ENCODE measurements at places on chromosomes 3 and 15. TPM values are rescaled to one million over a fixed set of nuclear protein-coding genes. Genes with fewer than 3 reads are reported as not detected.

GRCh38 chr3:54243056-54243931, 120.9 kb downstream of the CACNA2D3 start:
- no peak overlapping the region for H3K27ac ChIP-seq
- H3K27me3 ChIP-seq, result no peaks in the 10 kb centered on the region
- no peak for DNase-seq
- H3K4me3 ChIP-seq, result no peak overlapping the region

PRSS50 gene
- total RNA-seq, result not detected

DNA sequence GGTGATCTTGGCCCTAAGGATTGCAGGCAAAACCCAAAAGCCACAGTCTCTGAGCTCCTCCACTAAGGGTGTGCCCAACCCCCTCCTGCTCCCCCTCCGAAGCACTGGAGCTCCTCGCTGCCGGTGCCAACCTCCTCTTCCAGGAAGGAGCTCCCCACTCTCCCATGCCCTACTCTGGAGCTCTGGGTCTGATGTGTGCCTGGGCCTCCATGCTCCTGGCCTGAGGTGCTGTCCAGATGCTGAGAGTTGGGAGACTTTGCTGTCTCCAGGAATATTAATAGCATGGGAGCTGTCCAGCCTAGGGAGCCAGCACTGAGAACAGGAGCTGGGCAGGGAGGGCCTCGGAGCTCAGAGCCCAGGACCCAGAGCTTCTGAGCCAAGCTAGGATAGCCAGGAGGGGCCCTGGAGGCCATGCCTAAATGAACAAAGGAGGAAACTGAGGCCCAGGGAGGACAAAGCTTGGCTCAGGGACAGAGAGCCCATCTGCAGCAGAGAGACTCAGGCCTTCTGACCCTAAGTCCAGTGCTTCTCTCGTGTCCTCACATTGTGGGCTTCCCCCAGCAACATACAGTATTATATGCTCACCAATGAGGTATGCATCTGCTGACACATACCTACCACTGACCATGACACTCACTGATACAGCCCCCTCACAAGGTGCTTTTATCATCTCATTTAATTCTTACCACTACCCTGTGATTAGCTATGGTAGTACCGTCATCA, 36.9 kb upstream of the HERC1 start:
- H3K4me3 ChIP-seq, result no peak overlapping the region
- H3K27ac ChIP-seq, result no peak overlapping the region
- no peaks in the 10 kb centered on the region for H3K4me1 ChIP-seq
- DNase-seq, result no peak
- H3K36me3 ChIP-seq, result no peaks in the 10 kb centered on the region

DNA sequence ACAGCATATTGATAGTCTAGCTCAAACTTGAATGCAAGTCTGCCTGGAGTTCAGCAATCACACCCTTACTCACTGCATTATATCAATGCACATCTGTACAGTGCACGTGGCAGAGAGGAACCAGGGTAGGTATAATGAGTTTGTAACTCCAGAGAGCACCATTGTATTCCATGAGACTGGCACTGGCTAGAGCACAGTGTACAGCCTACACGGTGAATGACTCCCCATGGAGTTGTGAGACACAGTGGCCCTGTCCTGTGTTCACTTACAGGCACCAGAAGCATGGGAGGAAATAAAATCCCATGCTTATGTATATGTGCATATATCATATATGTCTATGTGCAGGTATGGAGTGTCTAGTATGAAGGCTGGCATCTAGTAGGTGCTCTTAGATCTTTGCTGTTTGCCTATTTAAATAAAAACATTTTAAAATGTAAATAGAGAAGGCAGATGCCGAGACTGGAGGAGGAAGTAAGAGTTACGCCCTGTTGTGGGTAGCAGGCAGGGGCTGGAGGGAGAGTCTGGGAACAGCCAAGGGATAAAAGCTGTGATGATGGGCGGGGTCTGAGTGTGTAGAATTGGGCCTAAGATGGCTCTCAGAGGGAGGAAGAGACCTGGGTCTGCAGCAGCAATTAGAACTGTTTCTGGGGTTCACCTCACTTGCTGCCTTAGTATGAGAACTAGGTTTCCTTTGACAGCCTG, 360.7 kb upstream of the ICE2 start:
- H3K4me3 ChIP-seq, result no peak overlapping the region
- no peaks in the 10 kb centered on the region for H3K36me3 ChIP-seq
- H3K27ac ChIP-seq, result no peak overlapping the region

VILL gene
- total RNA-seq, result 2.8 TPM

DNA sequence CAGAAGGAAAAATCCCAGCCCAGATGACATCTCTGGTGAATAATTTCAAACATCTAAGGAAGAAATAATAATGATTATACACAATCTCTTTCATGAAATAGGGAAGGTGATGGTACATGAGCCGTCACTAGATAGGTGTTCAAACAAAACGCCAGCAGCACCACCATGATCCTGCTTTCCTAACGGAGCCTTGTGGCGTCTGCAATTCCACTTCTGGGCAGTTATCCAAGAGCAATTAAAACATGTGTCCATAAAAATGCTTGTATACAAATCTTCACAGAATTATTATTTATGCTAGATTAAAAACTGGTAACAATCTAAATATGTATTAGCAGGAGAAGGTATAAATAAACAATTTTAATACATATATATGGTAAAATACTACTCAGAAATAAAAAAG, 33.7 kb downstream of the RTP4 start:
- no peak overlapping the region for H3K4me3 ChIP-seq
- no peak for DNase-seq
- no peaks in the 10 kb centered on the region for H3K27me3 ChIP-seq

DNA sequence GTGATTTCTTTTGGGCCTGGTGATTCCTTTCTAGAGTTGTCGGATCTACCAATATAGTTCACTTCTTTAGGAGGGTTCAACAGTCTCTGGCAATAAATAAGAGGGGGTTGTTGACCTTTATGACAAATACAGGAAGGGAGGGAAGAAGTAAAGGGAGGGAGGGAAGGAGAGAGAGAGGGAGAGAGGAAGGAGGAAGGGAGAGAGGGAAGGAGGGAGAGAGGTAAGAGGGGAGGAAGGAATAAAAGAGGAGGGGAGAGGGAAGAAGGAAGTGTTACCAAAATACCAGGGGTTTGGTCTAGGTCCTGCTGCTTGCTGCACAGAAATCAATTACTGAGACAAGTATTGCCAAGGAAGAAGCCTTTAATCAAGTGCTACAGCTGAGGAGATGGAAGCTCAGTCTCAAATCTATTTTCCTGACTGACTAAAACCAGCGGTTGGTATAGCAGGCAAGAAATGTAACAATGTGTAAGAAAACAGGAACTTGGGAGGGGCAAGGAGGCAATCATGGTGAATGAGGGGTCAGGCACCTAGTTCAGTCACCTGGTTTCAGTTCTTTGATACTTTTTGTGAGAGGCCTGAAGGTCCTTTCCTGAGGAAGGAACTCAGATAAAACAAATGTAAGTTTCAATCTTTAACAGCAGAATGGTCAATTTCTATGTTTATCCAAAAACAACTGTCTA, 14.1 kb upstream of the TMEM40 start:
- DNase-seq, result no peak
- H3K36me3 ChIP-seq, result no peaks in the 10 kb centered on the region

TEX55 gene
- not detected for total RNA-seq

DNA sequence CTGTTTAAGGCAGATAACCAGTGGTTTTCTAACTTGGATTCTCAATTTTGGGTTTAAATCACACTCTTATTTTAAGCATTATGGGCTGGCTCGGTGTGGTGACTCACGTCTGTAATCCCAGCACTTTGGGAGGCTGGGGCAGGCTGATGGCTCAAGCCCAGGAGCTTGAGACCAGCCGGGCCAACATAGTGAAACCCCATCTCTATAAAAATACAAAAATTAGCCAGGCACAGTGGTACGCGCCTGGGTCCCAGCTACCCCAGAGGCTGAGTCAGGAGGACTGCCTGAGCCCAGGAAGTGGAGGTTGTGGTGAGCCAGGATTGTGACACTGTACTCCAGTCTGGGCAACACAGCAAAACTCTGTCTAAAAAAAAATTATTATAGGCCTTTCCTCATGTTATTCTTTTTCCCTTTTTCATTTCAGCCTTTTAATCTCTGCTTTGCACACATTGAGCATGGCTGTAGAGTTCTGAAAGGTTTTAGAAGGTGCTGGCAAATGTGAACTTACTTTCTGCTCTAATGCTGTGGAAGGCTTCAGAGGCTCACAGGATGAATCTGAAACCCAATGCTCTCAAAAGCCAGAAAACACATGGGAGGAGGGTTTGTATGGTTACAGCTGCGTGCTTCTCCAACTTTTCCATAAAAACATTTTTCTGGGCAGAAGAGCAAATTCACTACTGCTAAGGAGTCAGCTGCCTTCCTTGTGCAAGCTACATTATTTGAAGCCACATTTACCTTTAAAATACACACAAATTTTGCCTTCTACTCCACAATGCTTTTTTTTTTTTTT, 32.5 kb downstream of the CHAC1 start:
- H3K36me3 ChIP-seq, result no peaks in the 10 kb centered on the region
- DNase-seq, result no peak
- H3K4me1 ChIP-seq, result no peaks in the 10 kb centered on the region

- no peaks in the 10 kb centered on the region for H3K4me1 ChIP-seq
- no peak for DNase-seq
- no peaks in the 10 kb centered on the region for H3K27me3 ChIP-seq
- H3K4me3 ChIP-seq, result no peak overlapping the region
Measured at GRCh38 chr3:186742618-186743380, 25.6 kb downstream of the KNG1 start.

FAM81A gene
- not detected for total RNA-seq

GRCh38 chr15:64209680-64210334, 47.0 kb upstream of the PPIB start:
- H3K27ac ChIP-seq, result no peak overlapping the region
- H3K4me3 ChIP-seq, result no peak overlapping the region
- no peaks in the 10 kb centered on the region for H3K4me1 ChIP-seq
- no peak for DNase-seq
- H3K36me3 ChIP-seq, result no peaks in the 10 kb centered on the region
- no peaks in the 10 kb centered on the region for H3K27me3 ChIP-seq

GRCh38 chr3:51721062-51721745, 14.3 kb downstream of the GRM2 start:
- H3K4me1 ChIP-seq, result no peaks in the 10 kb centered on the region
- no peak overlapping the region for H3K4me3 ChIP-seq
- no peaks in the 10 kb centered on the region for H3K27me3 ChIP-seq
- DNase-seq, result no peak

DNA sequence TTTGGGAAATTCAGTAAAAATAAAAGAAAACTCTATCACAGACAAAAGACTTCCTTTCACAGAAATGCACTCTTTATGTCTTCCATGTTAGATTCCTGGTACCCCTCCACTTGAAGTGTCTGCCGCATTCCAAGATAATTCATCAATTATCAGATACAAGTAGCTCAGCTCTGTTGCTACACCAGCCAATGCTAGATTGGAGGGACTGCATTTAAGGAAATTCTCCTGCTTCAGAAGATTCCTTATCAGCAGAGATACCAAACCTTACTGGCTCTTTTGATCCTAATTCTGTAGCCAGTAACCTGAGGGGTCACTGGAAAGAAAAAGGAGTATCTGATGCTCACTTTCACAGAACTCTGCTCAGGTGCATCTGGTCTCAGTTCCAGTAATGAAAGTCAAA, 63.9 kb downstream of the TM4SF4 start:
- no peak for DNase-seq
- no peak overlapping the region for H3K4me3 ChIP-seq
- no peaks in the 10 kb centered on the region for H3K27me3 ChIP-seq
- H3K27ac ChIP-seq, result no peak overlapping the region
- no peaks in the 10 kb centered on the region for H3K36me3 ChIP-seq
- peaks cover 14% of the 10 kb centered on the region for H3K4me1 ChIP-seq

- no peaks in the 10 kb centered on the region for H3K4me1 ChIP-seq
- H3K27ac ChIP-seq, result no peak overlapping the region
- H3K27me3 ChIP-seq, result no peaks in the 10 kb centered on the region
- DNase-seq, result no peak
- no peaks in the 10 kb centered on the region for H3K36me3 ChIP-seq
- no peak overlapping the region for H3K4me3 ChIP-seq
Measured at GRCh38 chr3:50759015-50759414, 84.3 kb downstream of the DOCK3 start.

SAMMSON gene
- 0.62 TPM for total RNA-seq

GRCh38 chr15:90201944-90202375, 830 bp downstream of the SEMA4B start:
- H3K4me1 ChIP-seq, result peaks cover 5% of the 10 kb centered on the region
- no peaks in the 10 kb centered on the region for H3K36me3 ChIP-seq
- H3K27me3 ChIP-seq, result no peaks in the 10 kb centered on the region
- no peak overlapping the region for H3K27ac ChIP-seq

DNA sequence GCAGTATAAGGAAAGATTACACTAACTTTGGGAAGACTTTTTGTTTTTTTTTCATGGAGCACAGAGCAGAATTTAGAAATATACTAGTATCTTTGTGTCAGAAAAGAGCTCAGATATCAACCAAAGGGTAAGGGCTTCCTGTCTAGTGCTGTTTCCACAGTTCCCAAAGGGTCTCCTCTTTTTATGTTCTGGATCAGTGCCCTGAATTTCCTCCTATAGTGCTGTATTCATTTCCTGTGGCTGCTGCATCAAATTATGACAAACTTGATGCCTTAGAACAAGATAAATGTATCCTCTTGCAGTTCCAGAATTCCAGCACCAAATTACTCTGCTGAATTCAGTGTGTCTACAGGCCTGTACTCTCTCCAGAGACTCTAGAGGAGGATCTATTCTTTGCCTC, 219.8 kb upstream of the THRB start:
- no peak for DNase-seq
- H3K4me1 ChIP-seq, result no peaks in the 10 kb centered on the region

- H3K36me3 ChIP-seq, result no peaks in the 10 kb centered on the region
- H3K4me3 ChIP-seq, result no peak overlapping the region
- H3K27me3 ChIP-seq, result no peaks in the 10 kb centered on the region
- DNase-seq, result no peak
- no peak overlapping the region for H3K27ac ChIP-seq
- no peaks in the 10 kb centered on the region for H3K4me1 ChIP-seq
Measured at GRCh38 chr3:149763565-149764195, 11.4 kb upstream of the COMMD2 start.

DNA sequence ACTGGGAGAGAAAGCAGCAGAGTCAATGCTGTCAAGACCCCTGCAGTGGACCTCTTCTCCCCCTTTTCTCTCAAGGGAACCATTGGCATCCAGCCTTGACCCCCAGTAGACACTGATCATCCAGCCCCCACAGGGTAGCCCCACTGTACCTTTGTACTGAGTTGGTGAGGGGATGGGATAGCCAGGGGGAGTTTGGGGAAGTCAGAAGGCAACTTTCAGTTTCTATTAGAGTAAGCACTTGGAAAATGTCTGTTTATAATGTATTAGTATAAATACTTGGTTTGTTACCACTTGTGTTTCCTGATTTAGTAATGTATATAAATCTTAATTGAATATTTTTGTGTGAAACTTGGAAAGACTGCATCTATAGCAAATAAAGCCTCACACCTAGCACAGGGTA, 25.0 kb downstream of the DAG1 start:
- H3K4me1 ChIP-seq, result peaks cover 5% of the 10 kb centered on the region
- DNase-seq, result no peak
- no peak overlapping the region for H3K4me3 ChIP-seq
- H3K27me3 ChIP-seq, result no peaks in the 10 kb centered on the region

GRCh38 chr15:46732060-46732459, 985.2 kb upstream of the SEMA6D start:
- H3K4me3 ChIP-seq, result no peak overlapping the region
- H3K36me3 ChIP-seq, result no peaks in the 10 kb centered on the region

FSIP1 gene
- total RNA-seq, result 4.3 TPM

GRCh38 chr3:175456466-175456865, 597.3 kb downstream of the NAALADL2 start:
- H3K27me3 ChIP-seq, result no peaks in the 10 kb centered on the region
- no peak overlapping the region for H3K4me3 ChIP-seq
- no peaks in the 10 kb centered on the region for H3K36me3 ChIP-seq
- DNase-seq, result no peak
- no peaks in the 10 kb centered on the region for H3K4me1 ChIP-seq

GRCh38 chr3:191268737-191269136, 60.5 kb upstream of the CCDC50 start:
- H3K36me3 ChIP-seq, result no peaks in the 10 kb centered on the region
- no peak overlapping the region for H3K4me3 ChIP-seq
- H3K27ac ChIP-seq, result no peak overlapping the region
- no peaks in the 10 kb centered on the region for H3K27me3 ChIP-seq

Measured in uterus (tissue), 4 donors.